CD4-positive, alpha-beta T cell treated with Interleukin-4 for 1 hour (primary cell): ENCODE measurements at places on chromosomes 6 and 20.

DNA sequence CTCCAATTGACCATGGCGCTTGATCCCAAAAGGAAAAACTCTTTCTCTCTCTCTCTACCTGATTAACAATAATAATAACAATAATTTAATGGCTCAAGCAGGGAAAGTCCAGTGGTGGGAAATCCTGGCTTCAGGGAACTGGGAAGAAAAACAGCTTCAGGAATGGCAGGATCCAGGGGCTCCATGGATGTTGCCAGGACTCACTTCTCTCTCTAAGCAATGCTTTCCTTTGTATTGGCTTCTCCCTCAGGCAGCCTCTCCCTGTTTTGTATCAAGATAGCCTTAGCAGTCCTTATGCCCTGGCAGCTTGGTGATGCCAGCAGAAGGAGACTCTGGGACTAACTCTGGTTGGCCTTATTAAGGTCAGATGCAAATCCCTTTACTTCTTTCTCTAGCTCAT lies 13.5 kb upstream of the PTGIS start:
- no peak for DNase-seq

GRCh38 chr20:40767615-40767924 lies 78.5 kb upstream of the MAFB start:
- no peak for DNase-seq

DNA sequence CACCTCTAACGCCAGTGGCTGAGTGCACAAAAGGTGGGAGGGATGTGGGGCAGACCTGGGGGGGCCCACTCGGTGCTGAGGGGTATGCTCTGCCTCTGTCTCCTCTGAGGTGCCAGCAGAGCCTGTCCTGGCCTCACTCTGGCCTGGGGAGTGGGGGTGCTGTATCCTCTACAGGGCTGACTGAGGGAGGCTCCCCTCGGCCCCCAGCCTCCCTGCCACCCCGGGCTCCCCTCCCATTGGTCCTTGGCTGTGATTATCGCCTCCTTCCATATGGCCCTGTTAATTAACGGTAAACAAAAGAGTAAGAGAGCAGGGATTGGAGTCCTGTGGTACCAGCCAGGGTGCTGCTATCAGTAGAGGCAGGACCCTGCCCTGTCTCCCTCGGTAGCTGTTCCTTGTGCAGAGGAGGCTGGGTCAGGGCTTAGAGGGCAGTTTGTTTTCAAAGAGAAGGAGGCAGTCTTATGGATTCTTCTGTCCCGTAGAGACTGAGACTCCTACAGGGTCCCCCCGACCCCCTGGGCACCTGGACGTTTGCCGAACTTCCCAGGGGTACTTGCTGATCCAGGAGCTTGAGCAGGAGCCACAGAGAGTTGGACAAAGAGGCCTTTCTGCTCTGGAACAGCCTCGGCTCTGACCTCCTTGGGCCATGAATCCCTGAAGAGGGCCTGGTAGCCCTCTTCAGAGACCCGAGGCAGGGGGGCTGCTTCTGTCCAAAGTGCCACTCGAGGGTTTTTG lies 1.8 kb downstream of the MYT1 start:
- DNase-seq: no peak

GRCh38 chr6:6680526-6680925 lies 92.0 kb downstream of the LY86 start:
- DNase-seq: no peak

DNA sequence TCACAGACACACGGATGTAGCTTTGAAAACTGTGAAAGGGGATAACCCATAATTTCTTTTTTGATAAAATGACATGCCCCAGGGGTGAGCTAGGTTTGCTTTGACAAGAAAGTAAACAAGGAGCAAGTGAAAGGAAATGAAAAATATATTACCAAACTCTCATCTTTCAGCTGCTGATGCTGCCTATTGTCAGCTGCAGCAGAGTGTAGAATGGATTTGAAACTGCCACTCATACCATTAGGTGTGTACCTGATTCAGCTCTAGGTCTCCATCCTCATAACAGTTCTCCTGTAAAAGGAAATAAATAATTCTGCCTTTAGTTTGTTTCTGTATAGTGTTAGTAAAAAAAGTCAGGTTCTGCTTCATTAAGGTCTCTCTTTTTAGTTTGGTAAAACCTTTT lies 415.1 kb upstream of the MARCKS start:
- DNase-seq: no peak

- DNase-seq: no peak
Observed at GRCh38 chr6:46484081-46484820, 7.0 kb downstream of the RCAN2 start.

DNA sequence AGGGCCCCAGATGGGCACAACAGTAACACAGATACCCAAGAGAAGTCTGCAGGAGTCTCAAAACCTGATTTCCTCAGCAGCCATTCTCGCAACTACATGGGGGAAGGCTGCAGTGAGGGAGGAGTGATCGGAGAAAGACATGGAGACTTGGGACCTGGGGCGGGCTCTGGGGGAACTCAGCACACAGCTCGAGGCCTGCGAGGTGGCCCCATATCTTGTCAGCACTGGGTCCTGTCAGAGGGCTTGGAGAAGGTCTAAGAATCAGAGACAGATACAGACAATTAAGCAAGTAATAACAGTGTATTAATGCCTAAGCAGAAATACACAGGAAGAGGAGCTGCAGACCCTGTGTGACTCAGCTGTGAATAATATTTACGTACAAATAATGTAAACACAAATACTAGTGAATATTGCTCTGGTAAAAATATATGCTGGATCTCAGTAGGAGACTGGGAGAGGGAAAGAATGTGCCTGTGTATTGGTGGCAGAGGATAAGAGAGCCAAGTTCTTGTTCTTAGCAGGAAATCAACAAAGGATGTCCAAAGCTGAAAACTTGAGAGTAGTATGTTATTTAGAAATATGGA lies 336.2 kb downstream of the ZFAND3 start:
- DNase-seq: no peak

DNA sequence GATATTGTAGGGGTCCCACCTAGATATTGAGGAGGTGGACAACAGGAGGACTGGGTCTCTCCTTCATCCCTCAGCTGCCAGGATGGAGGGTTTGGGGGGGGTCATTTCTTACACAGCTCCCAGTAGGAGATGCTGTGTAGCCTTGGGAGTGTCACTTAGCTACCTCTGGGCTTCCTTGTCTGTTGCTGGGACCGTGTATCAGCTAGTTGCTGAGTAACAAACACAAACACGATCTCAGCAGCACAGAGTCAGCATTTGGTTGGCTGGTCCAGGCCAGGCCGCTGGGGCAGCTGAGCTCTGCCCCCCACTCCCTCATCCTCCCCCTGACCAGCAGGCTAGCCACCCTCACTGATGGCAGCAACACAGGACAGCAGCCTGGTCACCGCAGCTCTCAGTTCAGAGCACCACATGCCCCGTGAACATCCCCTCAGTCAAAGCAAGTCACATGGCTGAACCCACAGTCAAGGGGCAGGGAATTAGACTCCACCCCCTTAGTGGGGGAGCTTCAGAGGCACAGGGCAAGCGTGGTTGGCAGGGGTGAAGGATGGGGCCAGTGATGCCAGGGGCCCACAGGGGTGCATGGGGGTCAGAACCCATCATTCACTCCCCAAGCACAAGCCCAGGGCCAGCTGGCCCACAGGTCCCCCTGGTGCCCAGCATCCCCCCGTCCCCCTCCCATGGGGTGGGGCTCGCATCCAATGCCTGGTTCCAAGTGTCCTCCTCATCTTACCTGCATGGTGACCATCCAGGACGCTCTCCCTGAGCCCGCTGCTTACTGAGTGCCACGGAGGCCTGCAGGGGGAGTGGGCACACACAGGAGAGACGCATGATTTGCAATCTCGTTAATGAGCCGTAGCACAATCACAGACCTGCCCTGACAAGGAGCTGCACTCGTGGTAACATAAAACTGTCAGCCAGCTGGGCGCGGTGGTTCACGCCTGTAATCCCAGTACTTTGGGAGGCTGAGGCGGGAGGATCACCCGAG lies 112.4 kb downstream of the TAF4 start:
- DNase-seq: no peak

- DNase-seq: no peak
Observed at GRCh38 chr6:12331951-12332749, 42.0 kb downstream of the EDN1 start.

- DNase-seq: no peak
Observed at GRCh38 chr20:38437796-38438195, 2.7 kb upstream of the SNHG17 start.

- DNase-seq: no peak
Observed at GRCh38 chr6:169782966-169783365, 31.5 kb downstream of the ERMARD start.

DNA sequence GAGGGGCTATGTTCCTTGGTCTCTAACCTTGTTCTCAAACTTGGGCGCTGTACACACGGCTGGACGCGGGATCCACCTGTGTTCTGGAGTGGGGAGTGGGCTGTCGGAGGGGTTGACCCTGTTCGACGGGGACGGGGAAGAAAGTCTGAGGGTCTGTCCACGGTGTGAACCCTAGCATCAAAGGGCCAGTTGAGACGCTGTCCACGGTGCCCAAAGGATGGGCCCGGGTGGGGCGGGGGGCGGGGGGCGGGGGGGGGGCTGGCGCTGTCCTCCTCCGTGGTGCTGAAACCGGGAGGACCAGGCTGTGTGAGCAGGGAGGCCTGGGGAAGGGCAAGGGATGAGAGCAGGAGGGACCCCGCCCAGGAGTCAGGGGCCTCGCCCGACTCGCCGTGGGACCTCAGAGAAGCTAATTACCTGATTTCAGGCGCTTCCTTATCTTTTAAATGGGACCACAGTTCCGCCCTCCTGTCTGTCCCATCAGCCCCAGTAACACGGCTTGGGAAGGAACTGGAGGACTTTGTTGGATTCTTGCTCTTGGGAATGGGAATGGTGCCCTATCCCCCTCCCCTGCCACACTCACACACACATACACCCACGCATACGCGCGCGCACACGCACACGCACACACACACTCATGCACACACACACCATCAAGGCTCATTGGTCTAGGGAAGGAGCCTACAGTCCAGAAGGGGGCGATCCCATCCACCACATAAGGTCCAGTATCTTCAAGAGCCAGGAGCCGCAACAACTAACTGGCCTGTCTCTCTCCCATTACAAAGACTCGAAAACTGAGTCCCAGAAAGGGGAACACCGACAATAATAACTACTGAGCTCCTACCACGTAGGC lies 1.0 kb upstream of the VSTM2L start:
- DNase-seq: no peak

- no peak for DNase-seq
Observed at GRCh38 chr6:147205690-147206600, 1.7 kb downstream of the STXBP5 start.
